ENCODE measurements at places on chromosomes 1 and 21.

GRCh38 chr1:191889623-191890003 lies 268.6 kb upstream of the RGS18 start:
- DNase-seq = no peak

DNA sequence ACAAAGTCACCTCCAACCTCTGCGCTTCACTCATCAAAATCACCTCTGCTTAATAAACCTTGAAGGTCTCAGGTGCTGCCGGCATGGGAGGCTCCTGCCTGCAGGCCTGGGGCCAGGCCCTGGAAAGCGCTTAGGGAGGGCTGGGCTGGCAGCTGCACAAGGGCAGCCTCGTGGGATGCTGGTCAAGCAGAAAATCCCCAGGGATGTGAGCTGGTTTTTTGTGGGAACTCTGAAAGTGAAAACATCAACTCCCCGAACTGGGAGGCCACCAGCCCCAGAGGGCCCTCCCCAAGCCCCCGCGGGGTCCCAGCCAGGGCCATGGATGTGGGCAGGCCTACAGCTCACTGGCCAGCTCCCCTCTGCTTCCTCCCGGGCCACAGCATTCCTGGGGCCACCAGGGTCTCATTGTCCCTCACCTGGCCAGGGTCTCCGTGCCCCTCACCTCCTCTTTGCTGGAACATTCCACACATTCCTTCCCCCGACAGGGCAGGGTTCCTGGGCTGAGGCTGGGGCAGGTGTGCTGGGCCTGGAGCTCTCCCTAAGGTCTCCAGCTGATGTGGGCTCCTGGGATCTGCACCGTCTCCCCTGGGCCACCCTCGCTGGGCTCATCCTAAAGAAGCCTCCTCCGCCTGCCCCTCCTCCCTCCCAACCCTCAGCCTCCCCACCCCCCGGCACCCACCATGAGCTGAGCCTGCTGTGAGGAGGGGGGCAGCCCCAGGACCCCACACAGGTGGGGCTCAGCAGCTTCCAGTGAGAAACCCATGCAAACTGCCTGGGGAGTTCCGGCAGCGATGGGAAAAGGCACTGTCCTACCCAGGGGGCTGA lies 36.0 kb upstream of the POFUT2 start:
- DNase-seq = no peak

- DNase-seq = peak; percentile 66
These were observed 788 bp upstream of the TXNIP start for GRCh38 chr1:145997016-145997717.

DNA sequence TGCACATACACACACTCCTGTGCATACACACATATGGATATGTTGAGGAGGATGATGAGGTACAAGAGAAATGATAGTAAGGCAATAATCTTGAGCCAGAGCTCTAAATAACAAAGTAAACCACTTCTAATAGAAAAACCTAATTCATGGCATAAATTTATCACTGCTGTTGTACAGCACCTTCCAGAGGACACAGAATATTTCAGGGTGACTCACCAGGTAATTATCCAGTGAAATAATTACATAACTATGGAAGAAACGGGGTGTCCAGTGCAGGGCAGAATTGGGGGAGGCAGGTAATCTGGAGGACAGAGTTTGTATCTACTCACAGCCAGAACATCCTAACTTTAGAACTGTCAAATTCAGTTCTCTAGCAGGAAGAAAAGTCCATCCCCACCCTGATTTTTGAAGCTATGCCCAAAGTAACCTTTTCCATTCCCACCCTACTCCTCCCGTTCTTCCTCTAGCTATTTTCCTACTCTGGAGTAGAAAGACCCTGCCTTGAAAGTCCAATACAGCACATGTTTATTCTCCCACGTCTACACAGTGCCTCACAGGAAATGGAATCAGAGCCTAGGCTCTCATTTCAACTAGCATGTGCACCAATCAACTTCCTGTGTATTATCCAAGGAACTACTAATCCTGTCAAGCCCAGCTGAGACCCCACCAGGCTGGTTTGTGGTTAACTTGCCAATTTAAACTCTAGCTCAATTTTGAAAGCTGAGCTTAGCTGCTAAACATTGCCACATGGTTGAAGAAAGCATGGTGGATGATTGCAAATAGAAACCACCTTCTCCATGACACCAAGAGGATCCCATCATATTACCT lies 96.6 kb downstream of the PTPN14 start:
- DNase-seq = no peak

- DNase-seq = no peak
These were observed 8.9 kb downstream of the MKNK1 start for GRCh38 chr1:46595127-46595526.

DNA sequence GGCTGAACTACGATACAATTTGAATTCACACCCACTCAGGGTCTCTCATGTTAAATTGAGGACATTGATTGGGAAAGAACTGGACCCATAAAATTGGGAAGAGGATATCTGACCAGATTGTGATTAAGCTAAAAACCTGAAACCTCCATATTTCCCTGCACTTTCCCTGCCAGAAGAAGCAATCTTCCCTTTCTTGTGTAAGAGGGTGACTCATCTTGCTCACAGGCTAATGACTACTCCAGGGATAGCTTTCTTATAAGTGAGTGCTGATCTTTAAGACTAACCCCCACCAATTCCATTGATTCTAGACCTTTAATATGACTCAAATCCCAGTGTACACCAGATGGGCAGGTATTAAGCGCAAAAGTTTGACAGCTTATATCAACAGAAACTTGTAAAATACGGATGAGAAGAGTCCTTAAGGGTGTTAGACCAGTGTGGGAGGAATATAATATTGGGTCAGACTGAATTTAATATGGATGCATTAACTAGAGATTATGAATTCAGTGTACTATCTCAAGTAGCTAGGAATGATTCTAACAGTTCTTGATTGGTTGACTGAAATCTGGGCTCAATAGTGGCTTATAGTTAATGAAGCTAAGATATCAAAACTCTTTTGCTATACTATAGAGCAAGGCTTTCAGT lies 12.1 kb upstream of the SGIP1 start:
- DNase-seq = no peak

GRCh38 chr1:212792396-212792908 lies 758 bp downstream of the TATDN3 start:
- DNase-seq = no peak

DNA sequence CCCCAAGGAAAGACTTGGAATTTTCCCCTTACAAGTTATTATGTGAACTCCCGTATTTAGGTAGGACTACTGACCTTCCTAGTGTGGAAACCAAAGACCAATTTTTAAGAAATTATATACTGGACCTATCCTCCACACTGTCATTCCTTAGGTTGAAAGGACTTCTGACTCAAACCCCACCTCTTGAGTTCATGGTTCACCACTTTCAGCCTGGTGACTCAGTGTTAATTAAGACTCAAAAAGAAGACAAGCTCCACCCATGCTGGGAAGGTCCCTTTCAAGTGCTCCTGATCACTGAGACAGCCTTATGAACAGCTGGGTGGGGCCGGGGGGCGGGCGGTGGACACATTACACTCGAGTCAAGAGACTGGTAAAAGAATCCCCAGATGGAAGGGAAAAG lies 113.2 kb downstream of the LRRC53 start:
- DNase-seq = no peak

DNA sequence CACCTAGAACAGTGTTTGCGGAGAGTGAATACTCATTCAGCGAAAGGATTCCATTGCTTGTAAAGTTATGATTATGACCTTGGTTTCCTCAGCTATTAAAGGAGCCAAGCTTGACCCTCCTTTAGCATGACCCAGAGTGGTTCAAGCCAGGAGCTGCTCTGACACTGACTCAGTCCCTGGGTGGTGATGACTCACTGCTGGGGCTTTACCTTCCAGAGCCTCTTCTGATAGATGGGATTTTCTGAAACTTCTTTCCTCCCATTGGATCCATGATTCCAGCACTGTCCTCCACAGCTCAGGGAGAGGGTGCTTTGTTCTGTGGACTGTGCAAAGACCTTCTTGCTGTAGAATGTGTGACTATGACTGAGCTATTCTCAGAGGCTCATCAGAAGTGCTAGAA lies 77.4 kb downstream of the S1PR1 start:
- DNase-seq = no peak

DNA sequence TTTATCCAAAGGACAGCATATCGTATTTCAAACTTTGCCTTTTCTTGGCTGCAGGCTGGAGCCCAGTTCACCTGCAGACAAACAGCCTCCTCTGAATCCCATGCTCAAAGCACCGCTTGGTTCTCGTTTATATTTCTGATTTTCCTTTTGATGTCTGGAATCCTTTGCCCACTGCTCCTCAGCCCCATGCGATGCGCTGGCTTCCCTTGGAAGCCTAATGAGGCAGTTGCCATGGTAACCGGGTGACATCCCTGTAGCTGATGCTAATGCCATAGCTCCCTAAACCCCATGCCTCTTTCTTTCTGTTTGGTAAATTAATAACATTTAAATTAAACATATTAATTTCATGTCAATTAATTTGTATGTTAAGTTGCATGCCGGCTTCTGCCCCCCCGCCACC lies 327.1 kb downstream of the PRDM2 start:
- DNase-seq = no peak

GRCh38 chr1:240515505-240515904 lies 96.5 kb downstream of the GREM2 start:
- DNase-seq = no peak

GRCh38 chr1:23645338-23645737 lies 46.3 kb upstream of the RPL11 start:
- DNase-seq = no peak

DNA sequence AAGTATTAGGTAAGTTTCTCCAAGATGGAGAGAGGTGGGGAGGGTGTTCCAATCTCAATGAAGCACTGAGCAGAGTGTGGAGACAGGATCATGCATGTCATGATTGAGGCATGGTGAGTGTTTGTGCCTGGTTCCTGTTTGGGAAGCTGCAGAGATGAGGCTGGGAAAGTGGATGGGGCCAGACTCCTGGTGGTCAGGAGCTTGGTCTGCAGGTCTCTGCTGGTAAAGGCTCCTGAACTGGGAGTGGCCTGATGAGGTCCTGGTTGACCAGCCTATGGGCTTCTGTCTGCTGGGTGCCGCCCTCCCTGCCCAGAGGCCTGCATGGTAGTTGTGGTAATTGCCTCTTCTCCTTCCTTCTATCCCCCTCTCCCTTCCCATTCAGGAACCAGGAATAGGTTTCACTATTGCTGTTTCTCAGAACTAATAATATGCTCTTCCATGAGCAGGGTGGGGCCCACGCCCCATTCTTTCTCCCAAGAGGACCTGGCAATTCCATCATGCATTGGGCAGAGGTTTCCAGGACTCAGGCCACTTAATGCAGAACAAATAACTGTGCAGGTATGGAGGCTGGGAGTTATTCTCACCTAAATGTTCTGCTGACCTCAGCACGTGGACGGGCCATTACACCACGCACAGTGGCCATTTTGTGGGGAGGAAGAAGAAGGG lies 24.5 kb downstream of the PROK1 start:
- DNase-seq = no peak

GRCh38 chr1:4175566-4176405 lies 275.7 kb upstream of the C1orf174 start:
- no peak for DNase-seq

DNA sequence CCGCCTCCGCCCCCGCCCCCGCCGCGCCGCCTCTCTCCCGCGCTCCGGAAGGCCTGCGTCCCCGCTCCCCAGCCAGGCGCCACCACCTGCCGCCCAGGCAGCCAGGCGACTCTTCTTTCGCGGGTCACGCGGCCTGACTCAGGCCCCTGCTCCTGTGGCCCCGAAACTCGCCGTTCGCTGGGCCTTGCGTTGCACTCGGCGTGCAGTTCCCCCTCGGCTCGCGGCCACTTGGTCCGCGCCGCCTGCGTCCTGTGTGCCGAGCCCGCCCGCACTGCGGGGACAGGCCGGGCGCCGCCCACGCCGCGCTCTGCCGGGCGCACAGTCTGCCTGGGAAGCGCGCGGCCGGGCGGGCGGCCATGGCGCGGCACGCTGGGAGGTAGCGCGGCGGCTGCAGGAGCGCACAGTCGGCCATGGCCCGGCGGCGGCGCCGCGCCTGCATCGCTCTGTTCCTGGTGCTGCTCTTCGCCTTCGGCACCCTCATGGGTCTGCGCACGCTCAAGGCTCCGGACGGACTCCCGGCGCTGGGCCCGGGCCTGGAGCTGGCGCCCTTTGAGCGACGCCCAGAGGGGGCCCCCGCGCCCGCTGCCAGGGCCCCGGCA lies at the start of gene MANEAL:
MANEAL (plus strand) TSS at position 75 of the 599 bp plus-strand sequence; CDS start at position 411, 336 bp downstream.
- peak; percentile 11 for DNase-seq

DNA sequence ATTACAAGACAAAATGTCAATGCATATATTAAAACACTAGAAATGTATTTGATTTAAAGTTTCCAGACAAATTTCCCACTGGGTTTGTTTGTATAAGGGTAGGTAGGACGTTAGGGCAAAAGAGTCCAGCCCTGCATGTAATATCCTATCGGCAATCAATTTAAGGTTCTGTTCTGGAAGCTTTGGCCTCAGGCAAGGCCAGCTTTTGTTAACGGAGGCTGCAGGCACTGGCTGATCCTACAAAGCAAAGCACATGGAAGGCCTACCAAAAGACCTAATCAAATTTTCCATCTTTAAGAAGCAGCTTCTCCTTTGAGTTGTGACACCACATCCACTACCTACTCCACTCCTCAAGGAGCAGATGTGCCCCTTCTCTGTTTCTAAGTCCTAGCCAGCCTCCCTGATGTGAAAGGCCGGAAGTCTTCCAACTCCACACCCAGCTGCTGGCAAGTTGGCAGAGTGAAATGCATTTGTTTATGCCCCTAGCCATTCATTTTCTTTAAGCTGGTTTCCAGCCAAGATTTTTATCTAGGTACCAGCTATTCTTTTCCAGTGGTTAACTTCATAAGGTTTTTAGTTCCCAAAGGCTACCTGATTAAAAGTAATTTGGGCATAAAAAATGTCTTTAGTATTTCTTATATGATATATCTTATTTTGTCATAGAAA lies 452.6 kb downstream of the PTBP2 start:
- no peak for DNase-seq

DNA sequence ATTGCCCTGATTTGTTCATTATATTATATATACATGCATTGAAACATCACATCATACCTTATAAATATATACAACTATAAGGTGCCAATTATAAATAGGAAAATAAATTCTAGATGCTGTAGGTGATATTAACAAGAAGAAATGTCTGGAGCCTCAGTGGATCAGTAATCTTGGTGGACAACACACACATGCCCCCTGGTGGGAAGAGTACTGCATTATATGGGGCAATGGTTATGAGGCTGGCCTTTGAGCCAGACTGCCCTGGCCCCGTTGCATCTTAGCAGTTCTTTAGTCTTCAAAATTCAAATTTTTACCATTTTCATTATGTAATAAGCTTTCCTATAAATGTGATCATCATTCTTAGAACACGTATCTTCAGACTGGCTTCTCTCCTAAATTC lies 335.0 kb upstream of the GREM2 start:
- DNase-seq = no peak

GRCh38 chr1:46077644-46078043 lies 54.8 kb downstream of the PIK3R3 start:
- DNase-seq = no peak

GRCh38 chr1:59767119-59767518 lies 47.6 kb upstream of the HOOK1 start:
- no peak for DNase-seq

DNA sequence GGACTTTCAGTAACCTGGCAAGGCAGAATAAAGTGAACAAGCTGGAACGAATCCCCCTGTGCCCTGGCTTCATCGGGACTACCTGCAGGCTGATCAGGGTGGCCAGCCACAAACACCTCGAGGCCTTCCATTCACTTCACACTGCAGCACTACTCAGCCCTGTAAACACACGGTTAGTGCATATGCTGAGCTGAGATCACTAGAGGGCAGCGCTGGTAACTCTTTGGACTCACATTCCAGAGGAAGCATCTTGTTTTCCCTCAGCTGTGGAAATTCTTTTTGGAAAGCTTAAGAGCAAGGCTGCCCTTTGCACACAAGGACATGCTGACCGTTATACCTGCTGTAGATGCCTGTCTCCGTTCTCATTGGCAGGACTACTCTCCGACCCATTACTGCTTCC lies 32.1 kb downstream of the PCSK9 start:
- DNase-seq = no peak

- no peak for DNase-seq
These were observed 12.8 kb upstream of the NRIP1 start for GRCh38 chr21:15077529-15078145.

Data from CD4-positive, alpha-beta T cell treated with Interleukin-15 for 4 hours (primary cell).